ENCODE measurements at places on chromosomes 12 and 14. TPM values are rescaled to one million over a fixed set of nuclear protein-coding genes. Genes with fewer than 3 reads are reported as not detected.

DNA sequence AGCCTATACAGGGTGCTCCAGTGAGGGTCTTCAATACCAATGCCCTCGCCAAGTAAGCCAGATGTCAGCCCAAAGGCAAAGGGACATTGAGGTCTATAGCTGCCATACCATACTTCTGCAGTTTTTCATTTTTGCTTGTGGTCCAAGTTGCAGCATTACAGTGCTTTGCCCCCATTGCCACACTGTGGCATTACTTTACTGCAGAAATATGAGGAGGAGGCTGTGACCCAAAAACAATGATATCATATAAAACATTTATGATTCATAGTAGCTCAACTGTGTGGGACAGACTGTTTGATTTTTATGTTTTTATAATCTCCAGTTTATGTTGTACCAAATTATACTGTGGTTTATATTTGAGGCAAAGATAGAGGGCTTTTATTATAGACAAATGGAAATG is 64.1 kb downstream of the KIAA0586 start:
- no peak for DNase-seq

DNA sequence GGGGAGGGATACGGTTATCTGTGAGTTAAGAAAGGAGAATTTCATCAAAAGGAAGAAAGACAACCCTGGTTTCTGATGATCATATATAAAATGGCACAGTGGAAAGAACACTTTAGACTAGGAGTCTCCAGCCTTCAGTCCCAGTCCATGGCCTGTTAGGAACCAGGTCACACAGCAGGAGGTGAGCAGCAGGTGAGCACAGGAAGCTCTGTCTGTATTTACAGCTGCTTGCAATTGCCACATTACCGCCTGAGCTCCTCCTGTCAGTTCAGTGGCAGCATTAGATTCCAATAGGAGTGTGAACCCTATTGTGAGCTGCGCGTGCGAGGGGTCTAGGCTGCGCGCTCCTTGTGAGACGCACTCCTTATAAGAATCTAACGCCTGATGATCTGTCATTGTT is 137.9 kb downstream of the BTG1 start:
- no peak for DNase-seq

DNA sequence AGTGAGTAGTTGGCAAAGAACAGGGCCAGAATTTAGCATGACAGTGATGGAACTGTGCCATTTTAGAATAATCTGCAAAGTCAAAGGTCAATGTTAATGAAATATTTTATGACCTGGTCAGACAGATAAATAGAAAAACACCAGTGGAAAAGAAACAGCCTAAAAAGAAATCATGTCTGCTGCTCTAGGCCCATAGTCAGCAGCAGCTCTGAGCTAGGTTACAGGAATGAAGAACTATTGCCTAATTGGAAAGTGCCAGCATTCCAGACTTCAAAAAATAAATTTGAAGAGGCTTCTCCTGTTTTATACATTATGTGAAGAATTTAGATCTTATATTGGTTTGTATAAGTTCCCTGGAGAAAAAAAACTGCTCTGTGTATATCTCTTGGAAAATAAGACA is 9.8 kb downstream of the NPC2 start:
- DNase-seq: no peak

GRCh38 chr14:76371066-76371465 is 4.9 kb upstream of the ESRRB start:
- no peak for DNase-seq

GRCh38 chr14:94042433-94043091 is 16.4 kb downstream of the OTUB2 start:
- DNase-seq: no peak

DNA sequence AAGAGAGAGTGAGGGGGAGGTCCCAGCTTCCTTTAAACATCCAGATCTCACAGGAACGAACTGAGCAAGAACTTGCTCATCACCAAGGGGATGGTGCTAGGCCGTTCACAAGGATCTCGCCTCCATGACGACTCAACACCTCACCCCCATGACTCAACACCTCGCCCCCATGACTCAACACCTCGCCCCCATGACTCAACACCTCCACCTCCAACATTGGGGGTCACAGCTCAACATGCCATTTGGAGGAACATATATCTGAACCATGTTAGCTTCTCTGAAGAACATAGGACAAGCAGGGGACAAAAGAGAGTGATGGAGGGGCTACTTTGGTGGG is 66.0 kb upstream of the LHX5 start:
- DNase-seq: no peak

GRCh38 chr12:130965214-130965613 is 11.5 kb downstream of the ADGRD1 start:
- no peak for DNase-seq

GRCh38 chr14:67734675-67735074 is 33.0 kb downstream of the RDH12 start:
- no peak for DNase-seq

DNA sequence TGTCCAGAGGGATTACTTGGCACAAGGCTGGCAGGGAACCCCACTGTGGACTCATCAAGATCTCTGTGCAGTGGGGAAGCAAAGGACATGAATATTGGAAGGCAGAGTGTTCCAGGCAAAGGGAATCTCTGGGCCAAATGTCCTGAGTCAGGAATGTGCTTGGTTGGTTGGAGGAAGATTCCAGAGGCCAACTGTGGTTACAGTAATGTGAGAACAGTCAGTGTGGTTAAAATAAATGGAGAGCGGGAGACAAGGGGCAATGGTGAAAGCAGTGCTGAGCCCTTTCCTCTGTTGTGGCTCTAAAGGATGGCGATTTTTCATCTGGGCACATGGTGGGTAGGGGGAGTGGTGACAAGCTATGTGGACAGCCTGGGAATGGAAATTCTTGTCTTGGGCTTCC is 948.2 kb downstream of the BCL11B start:
- no peak for DNase-seq

DNA sequence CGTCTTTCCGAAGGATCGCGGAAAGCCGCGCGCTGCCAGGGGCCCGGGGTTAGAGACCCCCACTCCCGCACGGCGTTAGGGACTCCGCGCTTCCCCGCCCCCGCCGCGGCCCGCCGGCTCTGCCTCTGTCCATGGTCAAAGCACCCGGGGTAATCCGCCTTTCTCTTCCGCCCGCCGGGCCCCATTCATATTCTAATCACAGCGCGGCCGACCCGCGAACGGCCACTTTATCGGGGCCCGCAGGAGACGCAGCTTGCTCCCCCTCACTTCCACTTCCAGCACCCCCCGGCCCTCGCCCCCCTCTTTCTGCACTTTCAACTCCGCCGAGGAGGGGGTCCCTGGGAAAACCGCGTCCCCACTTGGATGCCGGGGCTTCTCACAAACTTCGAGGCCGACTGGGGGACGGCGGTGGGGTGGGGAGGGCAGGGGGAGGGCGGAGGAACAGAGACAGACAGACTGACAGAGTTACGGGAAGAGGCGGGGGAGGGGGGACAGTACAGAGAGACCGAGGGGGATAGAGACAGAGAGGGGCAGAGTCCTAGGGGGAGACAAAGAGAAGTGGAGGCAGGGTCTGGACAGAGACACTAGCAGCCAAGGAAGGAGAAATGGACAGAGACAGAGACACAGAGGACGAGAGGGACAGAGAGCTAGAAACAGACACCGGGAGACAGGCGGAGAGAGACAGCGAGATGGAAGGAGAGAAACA is 1.1 kb upstream of the RFX4 start:
- no peak for DNase-seq

DNA sequence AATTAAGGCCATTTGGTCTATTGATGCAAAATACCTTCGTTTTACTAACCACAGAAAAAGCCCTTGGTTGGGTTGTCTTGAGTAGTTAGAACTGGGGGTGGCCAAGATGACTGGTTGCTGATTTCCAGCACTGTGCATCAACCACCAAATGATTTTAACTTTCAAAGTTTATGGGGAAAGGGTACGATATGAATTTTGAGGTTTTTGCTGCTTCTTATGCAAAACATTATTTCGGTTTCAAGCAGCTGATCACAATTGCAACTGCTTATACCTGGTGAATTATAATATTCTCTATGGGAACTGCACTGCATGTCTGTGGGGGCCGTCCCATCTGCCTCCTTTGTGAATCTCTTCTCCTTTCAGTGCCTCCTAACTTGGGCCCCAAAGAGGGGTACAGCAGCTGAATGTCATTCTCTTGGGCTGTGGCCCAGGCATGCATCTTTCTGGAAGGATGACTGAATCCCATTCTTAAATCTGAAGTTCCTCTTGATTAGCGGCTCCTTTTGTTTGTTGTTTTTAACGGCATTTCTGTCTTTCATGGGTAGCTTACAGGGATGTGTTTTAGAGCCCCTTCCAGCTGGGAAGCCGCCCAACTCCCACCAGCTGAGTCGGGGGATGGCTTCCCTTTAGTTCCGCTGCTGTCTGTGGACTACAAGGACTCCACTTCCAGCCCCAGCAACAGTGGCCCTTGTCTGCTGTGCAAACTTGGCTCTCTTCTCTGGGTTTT is 479.8 kb downstream of the ZFP36L1 start:
- no peak for DNase-seq

The SLCO1C1 gene
- total RNA-seq: 1.8 TPM

The PAX9 gene
- total RNA-seq: not detected

The MORN3 gene
- 0.08 TPM for total RNA-seq

All from cardiac septum (tissue), 1 donor.